ENCODE measurements at places on chromosomes 7 and 10.
A peak's percentile ranks its signal among the peaks of the same experiment; 100 is the strongest.

DNA sequence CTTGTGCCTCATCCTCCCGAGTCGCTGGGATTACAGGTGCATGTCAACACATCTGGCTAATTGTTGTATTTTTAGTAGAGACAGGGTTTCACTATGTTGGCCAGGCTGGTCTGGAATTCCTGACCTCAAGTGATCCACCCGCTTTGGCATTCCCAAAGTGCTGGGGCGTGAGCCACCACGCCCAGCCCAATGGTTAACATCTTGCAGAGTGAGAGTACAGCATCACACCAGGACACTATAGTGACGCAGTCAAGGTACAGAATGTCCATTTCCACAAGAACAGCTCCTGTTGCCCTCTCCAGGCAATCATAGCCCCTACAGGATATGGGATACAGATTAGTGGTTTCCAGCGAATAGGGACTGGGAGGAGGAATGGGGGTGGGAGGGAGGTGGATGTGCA is 34.0 kb downstream of the MYO1G start:
- DNase-seq = no peak

GRCh38 chr7:106896231-106896630 is 31.1 kb downstream of the PIK3CG start:
- no peak for DNase-seq

DNA sequence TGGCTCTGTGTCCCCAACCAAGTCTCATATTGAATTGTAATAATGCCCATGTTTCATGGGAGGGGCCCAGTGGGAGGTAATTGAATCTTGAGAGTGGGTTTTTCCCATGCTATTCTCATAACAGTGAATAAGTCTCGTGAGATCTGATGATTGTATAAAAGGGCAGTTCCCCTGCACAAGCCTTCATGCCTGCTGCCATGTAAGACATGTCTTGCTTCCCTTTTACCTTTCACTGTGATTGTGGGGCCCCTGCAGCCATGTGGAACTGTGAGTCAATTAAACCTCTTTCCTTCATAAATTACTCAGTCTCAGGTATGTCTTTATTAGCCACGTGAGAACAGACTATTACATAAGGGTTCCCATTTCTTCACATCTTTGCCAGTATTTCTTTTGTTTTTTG is 97.1 kb upstream of the CPXM2 start:
- DNase-seq = no peak

DNA sequence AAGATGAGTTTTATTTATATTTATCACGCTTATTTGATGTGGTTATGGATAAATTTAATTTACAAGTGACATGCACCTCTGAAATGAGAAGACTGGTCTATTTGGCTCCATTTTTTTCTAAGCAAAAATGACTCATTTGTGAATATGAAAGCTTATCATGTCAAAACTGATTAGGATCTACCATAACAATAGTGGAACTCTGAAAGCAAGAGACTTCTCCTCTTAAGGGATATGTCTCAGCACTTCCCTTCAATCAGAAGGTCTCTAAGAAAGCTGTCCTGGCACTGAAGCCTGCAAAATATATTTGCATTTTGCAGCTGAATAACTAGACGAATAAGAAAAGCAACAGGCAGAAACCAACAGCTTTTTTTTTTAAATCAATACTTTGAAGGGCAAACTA is 12.7 kb downstream of the FAS start:
- no peak for DNase-seq

GRCh38 chr10:74008212-74008731 is 10.4 kb downstream of the VCL start:
- no peak for DNase-seq

- no peak for DNase-seq
Measured at GRCh38 chr10:79436066-79436849, 9.2 kb downstream of the ZCCHC24 start.

GRCh38 chr10:42836096-42836495 is 53.5 kb downstream of the BMS1 start:
- DNase-seq = no peak

- peak; percentile 59 for DNase-seq
Measured at GRCh38 chr7:43700059-43700501, 29.2 kb downstream of the COA1 start.

GRCh38 chr10:2137549-2138174 is 400.3 kb upstream of the ADARB2 start:
- DNase-seq = no peak

DNA sequence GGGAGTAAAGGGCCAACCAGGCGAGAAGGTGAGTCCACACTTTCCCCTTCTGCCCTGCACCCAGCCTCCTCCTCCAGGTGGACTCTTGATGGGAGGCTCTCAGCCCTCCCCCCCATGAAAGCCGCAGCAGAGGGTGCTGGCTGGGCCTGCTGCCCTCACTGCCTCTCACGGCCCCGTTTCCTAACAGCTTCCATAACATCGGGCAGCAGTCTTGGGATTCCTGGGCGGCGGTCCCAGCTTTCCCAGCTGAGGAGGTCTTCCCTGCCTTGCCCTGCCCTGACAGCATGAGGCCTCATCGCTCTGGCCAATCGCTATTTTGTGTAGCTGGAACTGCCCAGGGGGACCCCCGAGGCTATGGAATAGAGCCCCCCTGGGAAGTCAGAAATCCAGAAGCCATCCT is 76.3 kb downstream of the COL13A1 start:
- DNase-seq = no peak

- no peak for DNase-seq
Measured at GRCh38 chr10:51231754-51232153, 157.5 kb downstream of the PRKG1 start.

DNA sequence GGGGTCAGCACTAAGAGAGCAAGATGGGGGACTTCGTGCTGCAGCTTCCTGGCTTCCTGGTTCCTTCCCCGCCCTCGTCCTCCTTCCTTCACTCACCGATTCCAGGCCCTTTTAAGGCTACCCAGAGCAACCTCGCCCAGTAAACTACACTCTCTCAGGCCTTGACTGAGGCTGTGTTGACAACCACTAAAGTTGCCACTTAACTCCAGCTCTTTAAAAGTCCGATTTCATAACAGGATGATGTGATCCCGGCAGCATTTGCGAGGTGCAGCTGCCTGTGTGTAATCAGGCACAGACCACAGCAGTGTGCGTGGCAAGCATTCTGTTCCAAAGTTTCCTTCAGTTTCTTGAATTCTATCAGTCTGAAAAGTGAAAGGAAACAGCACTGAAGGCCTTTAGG is 110.6 kb downstream of the RAB11FIP2 start:
- no peak for DNase-seq

- no peak for DNase-seq
Measured at GRCh38 chr10:44293842-44294241, 91.1 kb downstream of the CXCL12 start.

- DNase-seq = no peak
Measured at GRCh38 chr7:51471981-51472296, 155.3 kb upstream of the COBL start.

GRCh38 chr10:99676426-99676825 is 17.1 kb downstream of the ENTPD7 start:
- no peak for DNase-seq

DNA sequence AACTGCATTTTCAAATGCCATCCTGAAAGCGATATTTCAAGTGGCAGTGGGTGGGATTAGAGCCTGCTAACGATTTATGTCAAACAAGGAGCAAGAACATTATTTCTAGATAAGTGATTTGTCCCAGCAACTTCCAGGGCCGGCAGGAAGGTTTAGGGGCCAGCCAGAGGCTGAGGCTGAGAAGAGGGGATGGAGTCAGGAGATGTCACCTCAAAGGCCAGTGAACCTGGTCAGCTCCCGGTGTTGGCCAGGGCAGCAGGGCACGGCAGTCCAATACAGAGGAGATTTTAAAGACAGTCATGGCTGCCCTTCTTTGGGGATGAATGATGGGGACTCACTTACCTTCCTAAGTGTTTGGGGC is 105.7 kb upstream of the PPIF start:
- no peak for DNase-seq

GRCh38 chr10:45000138-45000751 is 478 bp upstream of the ZNF22 start:
- no peak for DNase-seq

DNA sequence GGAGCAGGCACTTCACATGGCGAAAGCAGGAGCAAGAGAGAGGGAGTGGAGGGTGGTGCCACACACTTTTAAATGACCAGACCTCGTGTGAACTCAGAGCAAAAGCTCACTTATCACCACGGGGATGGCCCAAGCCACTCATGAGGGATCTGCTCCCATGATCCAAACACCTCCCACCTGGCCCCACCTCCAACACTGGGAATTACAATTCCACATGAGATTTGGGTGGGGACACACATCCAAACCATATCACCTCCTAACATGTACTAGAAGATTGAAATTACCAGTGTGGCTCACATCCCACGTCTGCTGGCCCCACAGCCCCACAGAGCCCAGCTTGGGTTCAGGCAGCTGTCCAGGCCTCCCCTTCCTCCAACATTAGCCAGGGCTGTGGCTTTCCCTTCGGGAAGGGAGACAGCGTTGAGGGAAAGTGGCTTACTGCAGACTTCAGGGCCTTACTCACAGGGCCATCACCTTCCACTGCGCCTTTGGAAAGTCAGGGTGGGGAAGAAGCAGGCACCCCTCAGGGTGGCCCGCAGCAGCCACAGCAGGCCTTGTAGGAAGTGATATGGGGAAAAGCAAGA is 7.7 kb downstream of the DEPP1 start:
- no peak for DNase-seq

DNA sequence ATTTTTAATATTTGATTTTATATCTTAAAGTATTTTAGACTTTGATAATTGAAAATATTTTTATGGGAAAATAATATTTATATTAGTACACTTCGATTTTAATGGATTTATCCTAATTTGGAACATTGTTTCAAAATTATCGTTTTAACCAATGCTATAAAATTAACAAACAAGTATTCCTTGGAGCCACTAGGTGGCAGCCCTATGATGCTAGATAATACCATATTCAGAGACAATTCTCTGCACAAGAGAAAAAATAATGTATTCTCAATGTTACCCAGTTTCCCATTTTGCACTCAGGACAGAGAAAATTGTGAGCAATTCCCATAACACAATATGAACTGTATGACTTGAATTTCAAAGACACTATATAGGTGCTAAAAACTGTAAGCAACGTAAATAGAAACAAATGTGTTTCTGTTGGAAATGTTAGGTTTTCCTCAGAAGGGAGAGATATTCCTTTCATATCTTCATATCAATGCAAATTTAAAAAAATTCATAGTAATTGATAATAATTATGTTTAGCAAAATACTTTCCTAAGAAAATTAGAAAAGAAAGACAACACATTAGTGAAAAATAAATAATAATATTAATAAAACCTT is 237.8 kb downstream of the SEMA3E start:
- DNase-seq = peak; percentile 33

DNA sequence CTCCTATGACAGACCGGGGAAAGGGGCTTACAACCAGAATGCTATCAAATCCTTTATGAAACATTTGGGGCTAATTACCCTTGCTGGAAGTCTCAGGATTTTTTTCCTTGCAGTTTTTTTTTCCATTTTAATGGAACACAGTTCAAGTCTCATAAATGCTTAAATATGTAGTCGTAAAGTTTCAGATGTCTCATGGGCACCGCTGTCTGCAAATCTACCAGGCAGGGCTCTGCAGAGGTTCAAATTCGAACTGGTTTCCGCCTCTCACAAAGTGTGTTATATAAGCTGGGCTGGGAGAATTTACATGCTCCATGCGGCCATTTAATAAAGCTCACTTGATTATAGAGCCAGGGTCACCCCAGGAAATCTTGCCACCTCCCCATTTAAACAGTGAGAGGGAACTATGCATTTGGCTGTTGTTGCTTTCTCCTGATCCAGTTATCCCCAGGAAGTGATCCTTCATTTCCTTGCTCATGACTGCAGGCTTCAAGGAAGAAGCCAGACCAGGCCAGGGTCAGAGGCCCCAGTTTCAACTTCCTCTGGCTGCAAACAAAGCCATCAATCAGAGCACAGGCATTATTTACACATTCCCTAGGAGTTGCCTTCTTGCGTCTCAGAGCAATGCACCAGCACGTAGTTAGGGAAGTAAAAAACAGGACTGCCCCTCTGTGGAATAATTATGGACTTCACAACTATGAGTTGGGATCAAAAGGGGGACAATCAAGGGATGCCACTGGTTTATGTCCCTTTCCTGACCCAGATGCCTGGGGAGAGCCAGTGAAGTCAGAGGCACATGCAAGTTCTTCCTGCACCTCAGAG is 358.8 kb downstream of the PRPF18 start:
- no peak for DNase-seq

- DNase-seq = no peak
Measured at GRCh38 chr10:130350996-130351395, 214.8 kb downstream of the GLRX3 start.

DNA sequence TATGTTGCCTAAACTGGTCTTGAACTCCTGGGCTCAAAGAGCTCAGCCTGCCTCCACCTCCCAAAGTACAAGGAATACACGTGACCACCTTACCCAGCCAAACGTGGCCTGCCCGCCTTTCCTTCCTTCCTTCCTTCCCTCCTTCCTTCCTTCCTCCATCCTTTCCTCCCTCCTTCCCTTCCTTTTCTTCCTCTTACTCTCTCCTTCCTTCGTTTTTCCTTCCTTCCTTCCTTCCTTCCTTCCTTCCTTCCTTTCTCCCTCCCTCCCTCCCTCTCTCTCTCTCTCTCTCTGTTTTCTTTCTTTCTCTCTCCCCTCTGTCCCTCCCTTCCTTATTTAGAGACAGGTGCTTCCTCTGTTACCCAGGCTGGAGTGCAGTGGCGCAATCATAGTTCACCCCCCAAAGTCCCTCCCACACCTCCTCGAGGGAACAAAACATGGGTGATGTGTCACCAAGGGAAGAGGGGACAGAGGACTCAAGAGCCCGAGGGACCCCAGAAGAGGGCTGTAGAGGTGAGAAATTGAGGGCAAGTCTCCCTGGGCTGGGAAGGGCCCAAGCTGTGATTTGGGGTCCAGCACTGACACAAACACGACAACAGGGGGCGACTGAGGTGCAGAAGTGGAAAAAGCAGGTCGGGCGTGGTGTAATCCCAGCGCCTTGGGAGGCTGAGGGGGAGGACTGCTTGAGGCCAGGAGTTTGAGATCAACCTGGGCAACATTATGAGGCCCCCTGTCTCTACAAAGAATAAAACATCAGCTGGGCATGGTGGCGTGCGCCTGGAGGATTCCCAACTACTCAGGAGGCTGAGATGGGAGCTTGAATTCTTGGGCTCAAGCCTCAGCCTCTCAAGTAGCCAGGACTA is 28.1 kb downstream of the EPHB4 start:
- no peak for DNase-seq

GRCh38 chr10:6778992-6779701 is 199.1 kb upstream of the PRKCQ start:
- DNase-seq = no peak

DNA sequence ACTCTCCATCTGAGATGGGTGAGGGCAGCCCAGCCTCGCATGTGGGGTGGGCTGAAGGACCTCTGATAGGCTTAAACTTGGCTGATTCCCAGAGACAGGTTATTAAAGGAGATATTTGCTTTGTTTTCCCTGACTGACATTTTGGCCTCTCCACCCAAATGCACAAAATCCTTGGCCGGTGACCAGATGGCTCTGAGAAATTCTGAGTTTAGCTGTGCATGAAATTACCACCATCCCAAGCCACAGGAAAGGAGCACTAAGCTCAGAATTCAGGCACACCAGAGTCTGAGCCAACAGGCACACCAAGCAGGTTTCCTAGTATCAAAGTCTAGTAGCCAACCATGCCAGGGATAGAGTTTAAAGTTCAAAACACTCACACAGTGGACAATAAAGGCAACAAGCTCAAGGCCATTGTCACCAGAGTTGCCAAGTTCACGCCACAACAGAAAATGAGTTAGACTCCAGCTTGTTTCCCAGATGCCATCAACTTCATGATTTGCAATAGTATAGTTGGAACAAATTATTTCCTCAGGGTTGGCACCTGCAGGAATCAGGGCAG is 387.6 kb downstream of the KCNMA1 start:
- no peak for DNase-seq

- DNase-seq = no peak
Measured at GRCh38 chr7:133401225-133401624, 148.3 kb downstream of the EXOC4 start.

GRCh38 chr10:8033812-8034465 is 20.5 kb upstream of the GATA3 start:
- no peak for DNase-seq
